WERI-Rb-1 (cell line): ENCODE measurements at places on chromosomes 3 and 15.

DNA sequence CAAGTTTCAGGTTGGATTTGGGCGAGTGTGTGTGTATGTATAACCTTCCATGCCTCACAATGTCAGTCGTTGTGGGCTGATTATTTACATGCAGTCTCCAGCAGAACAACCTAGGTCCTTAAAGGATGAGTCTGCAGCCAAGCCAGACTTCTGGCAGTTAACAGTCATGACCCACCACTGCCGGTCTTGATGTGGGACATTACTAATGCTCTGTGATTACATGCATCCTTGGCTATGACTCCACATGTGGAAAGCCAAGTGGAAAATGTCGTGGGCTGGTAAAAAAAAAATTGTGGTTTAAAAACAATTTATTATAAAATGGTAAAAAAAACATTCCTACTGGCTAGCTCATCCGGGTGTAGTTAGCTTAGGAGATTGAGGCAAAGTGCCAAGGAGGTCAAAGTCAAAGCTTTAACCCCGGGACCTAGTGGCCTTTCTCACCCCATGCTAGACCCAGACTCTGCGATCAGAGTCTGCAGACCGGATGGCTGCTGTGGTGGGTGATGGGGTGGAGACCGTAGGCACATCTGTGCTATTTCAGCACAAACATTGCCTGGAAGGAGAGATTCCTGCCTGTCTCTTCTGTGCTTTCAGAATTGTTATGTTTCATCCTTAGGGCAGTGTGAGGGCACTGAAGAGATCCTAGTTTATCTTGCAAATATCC lies 6.8 kb downstream of the RARRES1 start:
- DNase-seq, result no peak

DNA sequence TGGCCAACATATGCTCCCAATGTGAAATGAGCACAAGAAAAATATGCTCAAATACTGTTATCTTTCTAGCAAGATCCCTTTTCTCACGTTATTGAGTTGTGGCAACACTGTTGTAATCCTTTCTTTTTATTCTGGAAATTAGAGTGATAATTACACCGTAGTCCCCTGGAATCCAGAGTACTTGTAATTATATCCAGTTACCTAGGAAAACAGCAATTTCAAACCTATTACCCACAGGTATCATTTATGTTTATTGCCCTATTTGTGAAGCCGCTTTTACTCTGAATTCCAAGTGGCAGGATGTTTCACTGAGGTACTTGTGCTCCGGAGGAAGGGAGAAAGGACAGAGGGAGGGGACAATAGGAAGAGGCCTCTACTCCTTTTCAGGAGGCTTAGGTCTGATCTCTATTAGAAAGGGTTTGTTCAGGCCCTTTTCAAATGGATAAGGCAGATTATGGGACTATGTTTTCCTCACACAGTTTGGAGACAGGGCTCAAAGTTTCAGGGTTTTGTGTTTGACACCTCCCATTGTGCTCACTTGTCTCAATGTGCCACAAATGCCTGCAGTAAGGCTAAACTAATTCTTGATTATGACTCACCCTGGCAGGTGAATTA lies 646.6 kb downstream of the TUSC7 start:
- DNase-seq, result no peak

GRCh38 chr3:113057117-113057516 lies 66.3 kb downstream of the GTPBP8 start:
- DNase-seq, result no peak

GRCh38 chr15:39593656-39594445 lies 13.0 kb downstream of the THBS1 start:
- DNase-seq, result no peak

DNA sequence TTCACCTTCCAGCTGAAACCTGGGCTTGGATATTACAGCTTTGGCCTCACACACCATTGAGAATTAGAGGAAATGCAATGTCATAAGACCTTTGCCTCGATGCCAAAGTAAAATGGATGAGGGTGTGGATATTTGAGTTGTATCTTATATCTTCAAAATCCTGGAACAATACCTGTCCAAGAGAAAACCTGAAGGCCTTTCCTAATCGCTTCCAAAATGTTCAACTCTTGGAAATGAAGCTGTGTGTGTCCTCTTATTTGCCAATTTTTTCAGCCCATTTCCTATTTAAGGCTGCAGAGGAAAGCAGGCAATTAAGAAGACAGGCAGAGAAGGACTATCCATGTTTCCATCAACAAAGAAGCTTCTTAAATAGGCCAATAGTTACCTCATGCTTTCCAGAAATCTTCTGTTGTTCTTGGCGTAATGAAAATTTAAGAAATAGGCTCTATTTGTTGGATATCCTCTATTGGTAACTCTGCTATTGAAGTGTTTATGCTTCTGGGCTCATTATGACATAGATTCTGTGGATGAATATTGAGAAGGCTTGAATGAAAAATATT lies 99.5 kb upstream of the ZBTB20 start:
- DNase-seq, result no peak

DNA sequence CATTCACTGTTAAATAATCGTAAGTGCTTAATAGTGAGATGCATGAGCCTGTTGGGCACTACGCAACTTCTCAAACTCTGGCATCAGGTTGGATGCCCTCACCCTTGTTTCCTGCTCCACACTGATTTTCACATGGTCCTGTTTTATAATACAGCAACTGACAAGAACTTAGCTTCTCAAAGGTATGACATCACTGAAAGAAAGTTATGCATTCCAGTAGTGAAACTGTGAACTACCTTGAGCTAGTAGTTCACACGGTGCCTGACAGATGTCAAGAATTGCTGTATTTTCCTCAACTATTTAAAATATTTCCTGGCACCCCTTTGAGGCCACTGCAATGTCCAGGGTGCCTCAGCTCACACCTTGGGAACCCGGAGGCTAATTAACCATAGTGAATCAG lies 327.5 kb downstream of the RORA start:
- DNase-seq, result no peak

DNA sequence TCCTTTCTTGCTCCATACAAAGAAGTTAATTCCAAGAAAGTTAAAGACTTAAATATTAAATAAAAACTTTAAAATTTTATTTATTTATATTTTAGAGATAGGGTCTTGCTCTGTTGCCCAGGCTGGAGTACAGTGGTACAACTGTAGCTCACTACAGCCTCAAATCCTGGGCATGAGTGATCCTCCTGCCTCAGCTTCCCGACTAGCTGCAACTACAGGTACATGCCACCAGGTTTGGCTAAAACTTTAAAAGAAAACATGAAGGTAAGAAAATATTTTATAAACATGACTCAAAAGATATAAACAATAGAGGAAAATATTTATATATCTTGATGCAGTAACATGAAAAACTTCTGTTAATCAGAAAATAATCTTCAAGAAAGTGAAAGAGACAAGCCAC lies 33.2 kb downstream of the ADIPOQ start:
- no peak for DNase-seq

DNA sequence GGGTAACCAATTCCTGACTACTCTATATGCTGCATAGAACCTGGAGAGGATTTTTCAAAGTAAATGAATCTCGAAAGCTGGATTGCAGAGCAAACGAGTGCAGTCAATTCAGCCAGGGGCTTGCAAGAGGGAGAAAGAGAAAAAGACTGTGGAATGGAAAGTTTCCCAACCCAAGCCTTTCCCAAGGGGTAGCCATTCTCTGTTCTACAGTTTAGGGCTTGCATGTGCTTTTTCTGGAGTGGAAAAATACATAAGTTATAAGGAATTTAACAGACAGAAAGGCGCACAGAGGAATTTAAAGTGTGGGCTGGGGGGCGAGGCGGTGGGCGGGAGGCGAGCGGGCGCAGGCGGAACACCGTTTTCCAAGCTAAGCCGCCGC lies 511 bp upstream of the RARB start:
- DNase-seq, result no peak

- DNase-seq, result no peak
Observed at GRCh38 chr15:78092261-78093041, at the start of gene SH2D7. SH2D7 (plus strand) TSS chr15:78092561; CDS start chr15:78092585, 24 bp downstream.

GRCh38 chr3:58434511-58434910 lies 879 bp upstream of the PDHB start:
- no peak for DNase-seq

DNA sequence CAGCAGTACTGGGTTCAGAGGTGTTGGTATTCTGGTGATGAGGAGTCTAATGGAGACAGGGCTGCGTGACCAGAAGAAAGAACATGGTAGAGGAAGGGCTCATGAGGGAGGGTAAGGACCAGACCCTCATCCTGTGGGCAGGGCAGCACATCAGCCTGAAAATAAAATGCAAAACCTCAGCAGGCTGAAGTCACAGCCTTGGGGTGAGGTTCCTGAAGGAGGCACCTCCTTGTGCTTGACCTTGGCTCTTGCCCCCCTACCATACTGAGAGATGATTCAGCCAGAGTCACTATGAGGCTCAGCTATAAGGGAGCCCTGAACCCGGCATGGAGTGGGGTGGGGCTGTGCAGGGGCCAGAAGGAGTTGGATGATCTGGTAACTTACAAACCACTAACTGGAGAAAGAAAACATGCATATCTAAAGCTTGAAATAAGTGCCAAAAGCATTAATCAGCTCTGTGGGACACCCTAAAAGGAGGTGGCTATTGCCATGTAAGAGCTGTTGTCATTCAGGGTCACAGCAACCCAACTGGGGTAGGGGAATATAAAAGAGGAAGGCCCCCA lies 60.2 kb downstream of the CORO2B start:
- DNase-seq, result no peak

- DNase-seq, result no peak
Observed at GRCh38 chr15:78873793-78874765, 1.4 kb downstream of the MORF4L1 start.

DNA sequence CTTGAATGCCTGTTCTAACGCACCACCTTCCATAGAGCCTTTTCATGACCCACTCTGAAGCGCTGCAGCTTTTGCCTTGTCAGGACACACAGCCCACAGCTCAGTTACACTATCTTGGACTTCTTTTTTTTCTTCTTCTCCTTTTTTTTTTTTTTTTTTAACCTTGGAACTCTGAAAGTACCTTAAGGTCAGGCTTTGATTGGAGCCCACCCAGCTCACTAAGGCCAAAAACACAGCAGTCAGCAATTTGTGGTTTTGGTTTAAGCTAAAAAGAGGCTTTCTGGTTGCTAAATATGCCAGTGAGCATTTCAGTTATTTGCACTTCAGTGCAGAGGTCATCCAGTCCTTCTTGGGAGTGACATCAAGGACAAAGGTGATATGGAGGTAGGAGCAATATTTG lies 1.7 kb downstream of the SLC25A20 start:
- no peak for DNase-seq

DNA sequence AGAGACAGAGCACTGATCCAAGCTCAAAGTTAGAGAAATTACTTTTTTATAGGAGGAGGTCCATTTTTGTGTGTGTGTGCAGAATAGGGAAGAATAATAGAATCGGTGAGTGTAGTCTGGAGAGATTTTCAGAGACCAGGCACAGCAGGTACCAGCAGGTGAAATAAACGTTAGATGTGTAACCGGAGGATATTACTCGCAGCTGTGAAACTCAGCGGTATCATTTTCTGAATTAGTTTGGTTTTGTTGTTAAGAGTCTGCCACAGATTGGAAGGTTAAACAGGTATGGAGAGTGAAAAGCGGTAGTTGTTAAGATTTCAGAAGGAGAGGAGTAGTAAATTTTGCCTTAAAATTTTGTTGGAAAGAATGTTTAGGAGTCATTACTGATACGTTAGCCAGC lies 69.9 kb downstream of the RGMA start:
- DNase-seq, result no peak

DNA sequence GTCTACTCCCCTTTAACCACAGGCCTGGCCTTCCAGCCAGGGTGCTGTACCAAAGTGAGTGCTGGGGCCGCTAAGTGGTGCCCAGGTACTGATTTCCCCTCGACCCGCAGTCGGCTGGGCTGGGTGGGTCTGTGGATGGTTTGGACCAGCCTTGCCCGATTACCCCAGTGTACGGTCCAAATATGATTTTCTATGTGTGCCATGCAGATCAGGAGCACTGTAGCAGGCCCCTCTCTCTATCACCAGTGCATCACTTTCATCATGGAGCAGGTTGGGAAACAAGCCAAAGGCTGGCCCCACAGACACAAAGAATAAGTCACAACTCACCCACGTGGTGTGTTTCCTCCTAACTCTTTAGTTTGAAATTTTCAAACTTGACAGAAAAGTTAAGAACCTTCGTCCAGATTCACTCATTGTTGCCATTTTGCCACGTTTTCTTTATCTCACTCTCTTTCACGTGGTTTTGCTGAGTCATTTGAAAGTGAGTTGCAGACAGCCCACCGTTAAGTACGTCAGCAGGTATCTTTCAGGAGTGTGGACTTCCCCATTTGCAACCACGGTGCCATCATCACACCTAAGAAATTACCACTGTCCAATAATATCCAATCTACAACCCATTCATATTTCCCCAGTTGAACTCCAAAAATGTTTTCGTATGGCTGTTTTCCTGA lies 37.0 kb downstream of the ZNF710 start:
- no peak for DNase-seq

- no peak for DNase-seq
Observed at GRCh38 chr3:66144568-66145407, 76.0 kb upstream of the SLC25A26 start.

DNA sequence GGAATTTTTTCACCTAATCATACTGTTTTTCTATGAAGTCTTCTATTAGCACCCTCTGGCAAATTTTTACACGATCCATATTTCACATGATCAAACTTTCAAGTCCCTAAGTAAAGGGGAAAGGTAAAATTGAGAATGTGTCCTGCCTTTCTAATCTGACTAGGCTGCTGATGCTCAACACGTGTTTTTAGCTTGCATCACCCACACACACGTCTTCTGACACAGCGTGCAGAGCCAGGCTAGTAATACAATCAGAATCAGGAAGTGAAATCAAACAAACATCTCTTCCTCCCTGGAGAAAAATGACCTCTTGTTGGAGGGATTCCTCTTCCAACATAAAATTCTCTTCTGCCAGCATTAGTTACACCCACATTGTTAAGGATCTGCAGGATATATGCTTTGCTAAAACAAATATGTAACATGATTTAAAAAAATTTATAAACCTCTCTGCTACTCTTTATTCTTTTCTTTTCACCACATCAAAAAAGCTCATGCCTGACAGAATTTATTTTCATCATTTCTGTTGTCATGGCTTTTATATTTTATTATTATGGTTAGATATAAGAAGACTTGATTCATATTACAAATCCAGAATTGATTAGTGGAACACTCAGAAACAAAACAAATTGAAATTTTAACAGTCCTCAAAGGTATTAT lies 122.4 kb downstream of the RAP2B start:
- no peak for DNase-seq

- no peak for DNase-seq
Observed at GRCh38 chr15:54789376-54789775, 407.4 kb downstream of the RSL24D1 start.

- DNase-seq, result no peak
Observed at GRCh38 chr3:73796382-73796781, 171.6 kb upstream of the PDZRN3 start.

GRCh38 chr3:11944052-11944673 lies 60.0 kb upstream of the SYN2 start:
- peak; percentile 66 for DNase-seq
